ENCODE measurements at places on chromosomes 3 and 15.

DNA sequence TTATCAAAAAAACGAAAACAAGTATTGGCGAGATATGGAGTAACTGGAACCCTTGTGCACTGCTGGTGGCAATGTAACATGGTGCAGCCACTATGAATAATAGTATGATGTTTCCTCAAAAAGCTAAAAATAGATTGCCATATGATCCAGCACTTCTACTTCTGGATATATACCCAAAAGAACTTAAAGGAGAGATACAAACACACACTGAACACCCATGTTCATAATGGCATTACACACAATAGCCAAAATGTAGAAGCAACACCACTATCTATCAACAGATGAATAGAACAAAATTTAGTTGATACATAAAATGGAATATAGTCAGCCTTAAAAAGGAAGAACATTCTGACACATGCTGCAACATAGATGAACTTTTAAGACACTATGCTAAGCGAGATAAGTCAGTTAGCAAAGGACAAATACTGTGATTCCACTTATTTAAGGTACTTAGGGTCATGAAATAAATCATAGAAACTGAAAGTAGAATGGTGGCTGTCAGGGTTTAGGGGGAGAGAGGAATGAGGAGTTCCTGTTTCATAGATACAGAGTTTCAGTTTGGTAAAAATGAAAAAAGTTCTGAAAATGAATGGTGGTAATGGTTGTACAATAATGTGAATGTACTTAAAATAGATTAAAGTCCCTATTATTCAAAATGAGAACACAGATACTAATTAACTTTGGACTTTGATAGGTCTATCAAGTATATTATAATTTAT, 59.4 kb upstream of the IMPG2 start:
- DNase-seq = no peak

DNA sequence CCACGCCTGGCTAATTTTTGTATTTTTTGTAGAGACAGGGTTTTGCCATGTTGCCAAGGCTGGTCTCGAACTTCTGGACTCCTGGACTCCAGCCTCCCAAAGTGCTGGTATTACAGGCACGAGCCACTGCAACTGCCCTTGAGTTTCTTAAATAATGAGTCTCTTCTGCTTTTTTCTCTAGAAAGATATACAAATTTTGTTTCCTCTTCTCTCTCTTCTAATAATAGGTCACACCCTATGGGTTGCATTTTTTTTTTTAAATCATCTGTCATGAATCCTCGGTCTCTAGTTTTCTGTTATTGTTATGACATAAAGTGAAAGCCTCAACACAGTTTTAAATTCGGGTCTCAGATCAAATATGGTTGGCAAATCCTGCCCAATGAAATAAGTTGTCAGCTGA, 111.2 kb downstream of the IL12A start:
- no peak for DNase-seq

GRCh38 chr15:44682211-44682610, 18.7 kb upstream of the SPG11 start:
- no peak for DNase-seq

DNA sequence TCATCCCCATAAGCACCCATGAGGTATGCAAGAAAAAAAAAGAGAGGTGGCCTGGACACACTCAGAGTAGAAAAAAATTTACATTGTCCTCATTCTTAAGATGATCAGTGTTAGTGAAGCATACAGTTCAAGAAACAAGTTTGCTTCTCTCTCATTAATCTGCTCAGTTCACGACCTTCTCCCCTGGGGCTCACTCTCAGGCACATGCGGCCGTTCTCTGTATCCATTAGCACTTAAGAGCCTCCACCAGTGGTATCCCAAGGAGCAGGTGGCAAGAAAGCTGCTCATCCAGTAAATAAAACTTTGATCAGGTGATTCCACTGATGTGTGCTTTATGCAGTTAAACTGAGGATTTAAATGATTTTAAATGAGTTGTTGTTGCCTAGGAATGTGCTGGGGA, 57.4 kb downstream of the ARHGAP31 start:
- no peak for DNase-seq

DNA sequence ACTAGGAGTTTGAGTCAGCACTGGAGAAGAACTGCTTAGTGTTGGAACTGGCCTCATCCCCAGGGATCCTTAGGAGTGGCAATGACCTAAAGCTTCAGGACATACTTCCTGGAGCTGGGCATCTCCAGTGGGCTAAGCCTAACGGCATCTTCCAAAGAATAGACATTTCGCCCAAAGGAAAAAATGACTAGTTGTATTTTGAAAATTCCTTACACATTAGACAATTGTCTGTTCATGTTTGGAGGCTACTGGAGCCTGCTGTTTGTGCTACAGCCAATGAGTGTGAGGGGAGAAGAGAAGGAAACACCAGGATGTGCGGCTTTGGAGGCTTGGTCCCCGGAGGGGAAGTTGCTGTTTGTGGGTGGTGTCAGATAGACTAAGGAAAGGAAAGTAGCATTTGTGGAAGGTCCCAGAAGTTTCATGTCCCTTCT, 77.6 kb downstream of the POLR2M start:
- no peak for DNase-seq

- DNase-seq = no peak
Measured at GRCh38 chr3:10759495-10759894, 56.5 kb upstream of the SLC6A11 start.

DNA sequence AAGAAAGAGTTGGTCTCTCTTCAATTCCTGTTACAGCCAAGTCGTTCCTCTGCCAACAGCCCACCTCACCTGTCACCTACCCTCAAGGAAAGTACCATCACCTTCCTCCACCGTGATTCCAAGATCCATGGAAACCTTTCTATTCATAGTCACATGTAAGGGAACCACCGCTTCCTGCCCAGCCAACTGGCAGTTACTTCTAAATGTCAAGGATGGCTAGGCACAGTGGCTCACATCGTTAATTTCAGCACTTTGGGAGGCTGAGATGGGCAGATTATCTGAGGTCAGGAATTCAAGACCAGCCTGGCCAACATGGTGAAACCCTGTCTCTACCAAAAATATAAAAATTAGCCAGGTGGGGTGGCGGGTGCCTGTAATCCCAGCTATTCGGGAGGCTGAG, 82.8 kb downstream of the FOXP1 start:
- DNase-seq = no peak

- no peak for DNase-seq
Measured at GRCh38 chr3:4812591-4812990, 166.6 kb upstream of the BHLHE40 start.

- no peak for DNase-seq
Measured at GRCh38 chr3:13856006-13856405, 23.9 kb downstream of the WNT7A start.

GRCh38 chr3:139122221-139122581, 77.5 kb upstream of the PRR23C start:
- no peak for DNase-seq

DNA sequence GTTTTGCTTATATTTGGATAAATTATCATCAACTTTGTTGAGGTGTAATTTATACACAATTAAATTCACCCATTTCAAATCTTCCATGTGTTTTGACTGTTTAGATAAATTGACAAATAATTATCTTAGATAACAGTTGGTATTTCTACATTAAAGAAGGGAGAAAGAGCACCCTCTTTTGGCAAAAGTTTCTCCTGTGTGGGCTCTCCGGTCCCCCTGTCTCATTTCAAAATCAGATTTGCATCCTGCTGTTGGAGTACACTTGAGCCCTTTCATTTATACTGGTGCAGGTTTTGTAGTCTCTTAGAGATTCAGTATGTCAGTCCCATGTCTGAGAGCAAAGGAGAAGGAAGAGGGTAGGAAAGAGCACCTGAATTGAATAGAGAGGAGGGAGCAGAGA, 49.4 kb downstream of the NKIRAS1 start:
- DNase-seq = no peak

DNA sequence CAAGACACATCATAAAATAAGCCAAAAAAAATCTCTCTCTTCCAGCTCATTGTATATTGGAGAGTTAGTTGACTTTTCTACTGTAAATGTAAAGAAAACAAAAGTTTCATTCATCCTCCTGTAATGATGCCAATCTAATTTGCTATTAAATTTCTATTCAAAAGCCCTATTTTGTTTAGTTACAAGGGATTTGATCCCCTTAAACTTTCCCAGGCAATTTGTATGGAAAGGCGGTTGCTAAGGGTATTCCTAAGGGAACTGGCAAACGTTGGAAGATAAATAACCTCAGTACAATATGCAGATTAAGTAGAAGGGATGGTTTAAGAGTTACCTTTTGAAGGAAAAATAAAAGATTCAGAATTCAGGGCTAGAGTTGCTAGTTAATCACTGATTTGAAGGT, 352.7 kb downstream of the TIGIT start:
- no peak for DNase-seq

DNA sequence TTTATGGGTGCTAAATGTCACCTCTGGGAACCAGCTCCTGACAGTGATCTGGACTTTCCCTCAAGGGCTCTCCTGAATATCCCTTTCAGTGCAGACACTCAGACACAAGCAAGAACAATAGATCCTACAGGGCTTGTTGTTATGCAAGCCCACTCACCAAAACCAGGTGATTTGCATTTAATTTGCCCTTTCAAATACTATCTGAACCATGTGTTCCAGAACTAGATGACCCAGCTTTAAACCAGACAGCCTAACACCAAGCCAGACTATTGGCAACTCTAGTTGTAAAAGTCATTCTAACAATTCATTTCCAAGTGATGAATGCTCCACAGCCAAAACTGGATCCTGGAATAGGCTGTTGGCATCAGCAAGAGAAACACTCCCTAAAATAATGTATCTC, 5.6 kb upstream of the ATP8B4 start:
- no peak for DNase-seq

DNA sequence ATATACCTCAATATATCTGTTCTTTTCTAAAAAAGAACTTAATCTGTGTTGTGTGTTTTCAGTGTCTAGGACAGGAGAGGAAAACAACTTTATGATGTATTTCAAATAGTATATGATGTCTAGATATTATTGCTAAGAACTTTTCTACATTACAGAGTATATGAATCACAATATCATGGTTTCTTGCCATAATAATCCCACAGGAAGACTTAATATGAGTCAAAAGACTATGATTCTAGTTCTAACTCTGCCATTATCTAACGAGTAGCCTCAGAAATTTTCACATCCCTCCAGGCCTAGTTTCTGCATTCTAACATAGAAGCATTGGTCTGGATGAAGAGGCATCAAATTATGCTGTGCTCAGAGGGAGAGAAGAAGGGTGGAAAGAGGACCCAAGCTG, 107.7 kb upstream of the SPRED1 start:
- DNase-seq = no peak

- DNase-seq = no peak
Measured at GRCh38 chr3:62201438-62202035, 171.8 kb downstream of the FEZF2 start.

DNA sequence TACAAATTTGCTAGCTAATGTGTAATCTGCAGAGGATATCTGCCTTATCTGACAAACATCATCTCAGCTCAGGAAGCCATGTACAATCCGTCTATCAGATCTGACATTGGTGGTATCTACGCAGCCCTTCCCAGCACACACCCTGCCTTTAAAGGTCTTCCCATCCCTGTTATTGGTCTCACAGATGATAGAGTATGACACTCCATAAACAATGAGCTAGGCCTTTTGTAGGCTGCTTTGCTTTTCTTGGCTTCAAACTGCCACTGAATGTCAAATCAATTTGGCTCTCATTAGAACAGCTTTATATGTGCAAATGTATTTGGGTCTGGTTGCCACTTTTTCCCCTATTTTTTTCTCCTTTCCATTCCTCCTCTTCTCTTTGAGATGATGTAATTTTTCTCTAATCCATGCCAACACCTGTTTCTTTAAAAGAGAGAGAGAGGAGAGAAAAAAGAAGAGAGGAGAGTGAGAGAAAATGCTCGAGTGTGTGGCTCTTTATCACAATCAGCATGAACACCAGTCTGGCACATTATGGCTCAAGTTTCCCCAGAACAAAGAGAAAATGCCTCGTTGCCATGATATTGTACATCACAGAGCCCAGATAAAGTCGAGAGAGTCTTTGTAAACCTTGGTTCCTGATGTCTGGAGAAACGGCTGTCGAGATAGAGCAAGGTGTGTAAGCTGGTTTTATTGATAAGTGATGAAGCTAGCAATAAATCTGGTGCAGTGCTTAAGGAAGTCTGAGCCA, 80.8 kb upstream of the DPH6 start:
- no peak for DNase-seq

DNA sequence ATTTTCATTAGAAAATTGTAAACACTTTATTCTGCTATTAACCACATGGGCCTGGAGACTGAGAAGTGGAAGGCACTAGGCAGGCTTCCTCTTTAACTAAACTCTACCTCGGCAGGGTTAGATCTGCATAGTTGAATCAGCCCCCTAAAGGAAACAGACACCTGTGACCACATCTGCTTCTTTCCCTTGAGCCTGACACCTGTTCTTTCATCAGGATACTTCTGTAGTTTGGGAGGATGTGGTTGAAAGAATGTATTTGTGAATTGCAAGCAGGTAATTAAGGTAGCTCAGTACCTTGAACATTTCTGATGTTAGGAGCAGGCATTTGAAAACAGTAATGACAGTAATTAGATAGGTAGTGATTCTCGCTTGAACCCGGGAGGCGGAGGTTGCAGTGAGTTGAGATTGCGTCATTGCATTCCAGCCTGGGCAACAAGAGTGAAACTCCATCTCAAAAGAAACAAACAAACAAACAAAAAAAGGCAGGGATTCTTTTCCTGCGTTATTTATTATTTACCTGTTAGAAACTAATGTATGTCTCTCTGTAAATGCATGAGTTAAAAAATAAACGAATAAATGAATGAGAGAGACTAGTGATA, 468.5 kb downstream of the NLGN1 start:
- no peak for DNase-seq

GRCh38 chr3:67447393-67447792, 207.0 kb downstream of the SUCLG2 start:
- no peak for DNase-seq

DNA sequence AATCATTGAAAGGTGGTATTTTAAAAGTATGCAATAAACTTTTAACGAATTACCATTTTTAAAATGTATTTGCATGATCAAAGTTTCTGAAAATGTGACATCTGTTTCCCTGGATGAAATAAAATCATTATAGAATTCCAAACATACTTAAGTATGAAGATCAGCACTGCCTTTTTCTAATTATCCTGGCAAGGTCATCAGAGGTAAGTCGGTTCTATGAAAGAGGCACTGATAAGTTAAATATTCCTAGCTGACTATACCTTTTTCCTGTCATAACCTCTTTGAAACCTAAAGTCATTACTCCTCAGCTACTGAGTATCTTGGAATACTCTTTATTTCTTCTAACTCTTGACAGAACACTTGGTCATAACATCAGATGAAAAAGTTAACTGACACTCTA, 406.1 kb upstream of the ALCAM start:
- no peak for DNase-seq

- no peak for DNase-seq
Measured at GRCh38 chr15:60616147-60616546, 137.2 kb upstream of the ICE2 start.

Data from activated CD8-positive, alpha-beta memory T cell treated with anti-CD3 and anti-CD28 coated beads for 1 hour (primary cell).